ENCODE measurements at places on chromosomes 1 and 21.

DNA sequence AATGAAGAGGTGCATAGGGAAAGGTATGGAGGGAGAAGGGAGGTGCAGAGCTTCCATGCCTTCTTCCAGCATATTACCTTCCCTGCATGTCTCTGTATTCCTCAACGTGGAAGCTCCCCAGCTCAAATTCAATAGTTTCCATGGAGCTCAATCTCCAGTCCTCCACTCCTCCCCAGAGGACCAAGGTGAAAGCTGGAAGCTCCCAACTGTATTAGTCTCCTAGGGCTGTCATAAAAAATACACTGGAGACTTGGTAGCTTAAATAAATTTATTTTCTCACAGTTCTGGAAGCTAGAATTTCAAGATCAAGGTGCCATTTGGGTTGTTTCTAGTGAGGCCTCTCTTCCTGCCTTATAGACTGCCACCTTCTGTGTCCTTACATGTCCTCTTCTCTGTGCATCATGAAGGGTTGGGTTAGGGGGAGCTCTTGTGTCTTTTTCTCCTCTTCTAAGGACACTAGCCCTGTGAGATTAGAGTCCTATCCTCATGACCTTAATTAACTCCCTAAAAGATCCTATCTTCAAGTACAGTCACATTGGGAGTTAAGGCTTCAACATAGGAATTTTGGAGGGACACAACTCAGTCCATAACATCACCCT, 21.9 kb upstream of the RABGGTB start:
- no peak for DNase-seq

DNA sequence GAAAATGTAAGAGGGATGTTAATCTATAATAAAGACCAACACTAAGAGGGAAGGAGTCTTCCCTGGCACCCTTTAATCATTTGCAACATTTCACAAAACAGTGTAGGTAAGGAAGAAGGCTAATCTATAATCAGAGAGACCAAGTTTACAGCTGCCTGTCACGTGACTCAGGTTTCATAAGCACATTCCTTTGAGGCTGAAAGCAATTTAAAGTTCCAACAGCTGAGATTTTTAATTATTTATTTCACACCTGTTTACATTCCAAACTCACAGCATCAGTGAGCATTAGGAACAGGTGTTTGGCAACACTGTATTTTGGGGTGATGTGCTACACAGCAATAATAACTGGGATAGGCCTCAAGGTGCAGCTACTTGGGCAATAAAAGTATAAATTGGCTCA, 75.7 kb upstream of the PGBD5 start:
- no peak for DNase-seq

DNA sequence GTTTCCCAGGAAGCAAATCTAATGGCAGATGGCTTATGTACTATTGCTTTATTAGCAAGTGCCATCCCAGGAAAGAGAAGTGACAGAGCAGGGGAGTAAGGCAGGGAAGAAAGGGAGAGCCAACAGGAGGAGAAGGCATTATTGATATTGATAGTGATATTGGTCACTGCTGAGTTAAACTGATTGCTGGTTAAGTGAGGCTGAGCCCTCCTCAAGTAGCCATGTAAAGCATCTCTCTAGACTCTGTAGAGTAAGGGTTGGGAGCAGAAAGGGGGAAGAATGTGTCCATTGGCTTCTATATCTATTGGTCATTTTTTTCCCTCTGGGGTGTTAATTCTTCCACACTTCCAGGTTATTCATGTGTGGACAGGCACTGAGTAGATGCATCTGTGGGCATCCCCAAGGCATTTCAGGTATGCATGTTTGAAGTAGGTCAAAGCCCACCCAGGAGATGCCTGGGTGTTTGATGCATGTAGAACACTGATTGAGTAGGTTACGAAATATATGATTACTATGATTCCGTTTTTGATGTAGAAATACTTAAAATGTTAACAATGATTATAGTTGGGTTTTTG, 290.5 kb upstream of the DPYD start:
- no peak for DNase-seq

- DNase-seq = no peak
These were observed 47.3 kb upstream of the SLC44A3 start for GRCh38 chr1:94772845-94773244.

- no peak for DNase-seq
These were observed 210.2 kb downstream of the LRRC7 start for GRCh38 chr1:69777971-69778370.

DNA sequence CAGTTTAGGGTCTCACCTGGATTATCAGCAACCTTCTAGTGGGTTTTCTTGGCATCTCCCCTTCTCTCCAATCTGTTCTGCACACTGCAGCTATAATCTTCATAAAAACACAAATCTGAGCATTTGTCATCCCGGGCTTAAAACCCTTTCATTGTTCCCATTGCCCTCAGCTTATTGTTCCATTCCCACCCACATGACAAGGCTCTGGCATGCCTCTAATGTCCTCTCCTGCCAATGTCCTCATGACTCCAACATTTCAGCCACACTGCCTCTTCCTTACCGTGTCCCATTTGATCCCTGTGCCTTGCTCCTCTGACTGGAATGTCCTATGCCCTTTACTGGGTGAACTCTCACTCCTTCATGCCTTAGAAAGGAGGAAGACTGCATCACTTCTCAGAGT, 7.5 kb upstream of the DPH2 start:
- no peak for DNase-seq

GRCh38 chr21:33855190-33855589, 60.4 kb downstream of the ATP5PO start:
- no peak for DNase-seq

GRCh38 chr1:161954050-161954449, 69.6 kb downstream of the OLFML2B start:
- DNase-seq = no peak

GRCh38 chr1:93000751-93001175, 39.5 kb upstream of the DIPK1A start:
- DNase-seq = no peak

DNA sequence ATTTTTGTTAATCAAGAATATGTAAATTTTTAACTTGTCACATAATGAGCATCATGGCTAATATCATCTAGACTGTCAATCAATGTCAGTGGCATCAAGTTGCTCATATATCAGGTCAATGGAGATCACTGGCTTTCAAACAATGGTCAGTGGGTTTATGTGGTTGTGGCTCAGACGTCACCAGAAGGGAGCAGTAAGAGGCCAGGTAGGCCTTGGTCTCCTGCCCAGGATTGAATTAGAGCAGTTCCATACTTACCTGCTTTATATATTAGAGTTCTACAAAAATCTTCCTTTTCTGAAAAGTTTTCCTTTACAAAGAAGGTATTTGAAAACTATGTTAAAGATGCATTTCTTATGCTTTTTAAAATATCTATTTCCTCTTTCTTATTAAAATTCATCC, 206.3 kb upstream of the B3GALT2 start:
- no peak for DNase-seq

GRCh38 chr21:33981391-33982101, 65.9 kb upstream of the ATP5PO start:
- DNase-seq = no peak

DNA sequence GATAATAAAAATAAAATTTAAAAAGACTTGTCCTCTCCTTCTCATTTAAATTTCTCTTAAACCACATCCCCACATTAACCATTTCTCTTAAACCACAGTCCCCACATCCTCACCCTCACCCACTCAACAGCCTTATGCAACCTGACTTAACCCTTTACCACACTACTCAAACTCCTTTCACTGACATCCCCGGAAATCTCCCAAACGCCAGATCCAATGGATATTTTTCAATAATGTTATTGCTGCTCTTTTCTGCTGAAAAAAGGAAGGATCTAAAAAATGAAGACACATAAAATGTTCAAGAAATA, 54.2 kb upstream of the EEIG2 start:
- DNase-seq = no peak

- no peak for DNase-seq
These were observed 1.7 kb downstream of the ANGPTL1 start for GRCh38 chr1:178869119-178869697.

- DNase-seq = no peak
These were observed 12.8 kb upstream of the ALX3 start for GRCh38 chr1:110083061-110083865.

DNA sequence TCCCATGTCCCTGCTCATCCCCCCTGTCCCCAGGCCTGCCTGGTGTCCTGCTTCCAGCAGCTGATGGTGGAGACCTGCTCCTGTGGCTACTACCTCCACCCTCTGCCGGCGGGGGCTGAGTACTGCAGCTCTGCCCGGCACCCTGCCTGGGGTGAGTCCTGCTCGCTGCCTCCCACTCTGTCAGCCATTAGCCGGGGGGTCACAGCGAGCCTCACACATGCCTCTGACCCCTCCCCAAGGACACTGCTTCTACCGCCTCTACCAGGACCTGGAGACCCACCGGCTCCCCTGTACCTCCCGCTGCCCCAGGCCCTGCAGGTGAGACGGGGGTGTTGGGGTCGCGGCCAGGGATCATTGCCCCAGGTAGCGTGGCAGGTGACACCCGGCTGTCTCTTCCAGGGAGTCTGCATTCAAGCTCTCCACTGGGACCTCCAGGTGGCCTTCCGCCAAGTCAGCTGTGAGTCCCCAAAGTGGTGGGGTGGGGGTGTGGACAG, 10.0 kb downstream of the SCNN1D start:
- peak; percentile 43 for DNase-seq

GRCh38 chr1:88320291-88320690, 363.8 kb upstream of the PKN2 start:
- DNase-seq = no peak

DNA sequence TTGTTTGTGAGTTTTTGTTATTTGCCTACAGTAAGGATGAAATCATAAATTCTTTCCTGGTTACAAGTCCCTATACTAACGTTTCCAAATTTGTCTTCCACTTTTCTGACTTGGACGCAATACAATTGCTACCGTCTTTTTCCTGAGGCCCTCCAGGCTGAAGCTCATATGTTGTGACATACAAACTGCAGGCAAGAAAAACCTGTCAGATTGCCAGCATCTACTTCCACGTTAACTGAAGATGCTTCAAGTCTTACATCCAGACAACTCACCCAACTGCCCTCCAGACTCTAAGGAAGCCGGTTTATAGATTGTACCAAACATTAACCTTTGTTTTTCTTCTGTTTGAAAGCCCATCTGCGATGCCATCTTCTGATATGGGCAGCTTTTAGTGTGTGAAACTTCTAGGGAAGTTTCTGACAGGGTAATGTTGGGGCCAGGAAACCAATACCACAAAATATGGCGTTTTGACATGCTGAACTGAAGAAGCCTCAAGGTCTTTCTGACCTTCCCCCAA, 21.4 kb upstream of the RNF11 start:
- DNase-seq = no peak

- DNase-seq = peak; percentile 88
These were observed 148.6 kb downstream of the PPIAL4G start for GRCh38 chr1:148334339-148335130.

- DNase-seq = no peak
These were observed 2.7 kb downstream of the ITGA10 start for GRCh38 chr1:145906954-145907753.

DNA sequence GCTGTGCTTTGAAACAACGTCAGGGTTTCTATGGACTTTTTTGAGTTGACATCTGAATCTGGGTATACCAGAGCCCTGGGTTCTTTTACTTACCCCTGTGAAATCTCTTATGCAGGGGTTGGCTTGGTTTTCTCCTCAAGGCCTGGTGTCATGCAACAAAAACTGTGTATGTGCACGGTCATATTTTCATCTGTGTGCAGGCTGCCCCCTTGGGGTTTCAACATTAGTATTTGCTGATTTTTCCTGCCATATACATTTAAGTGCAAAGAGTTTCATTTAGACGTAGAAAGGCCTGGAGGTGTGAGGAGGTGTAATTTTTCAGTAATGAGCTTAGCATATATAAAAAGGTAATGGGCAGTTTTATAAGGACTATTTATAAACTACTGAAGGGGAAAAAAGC, 22.0 kb upstream of the ZBTB18 start:
- DNase-seq = no peak

- no peak for DNase-seq
These were observed 275.9 kb upstream of the SNX7 start for GRCh38 chr1:98385652-98386051.

GRCh38 chr1:40352126-40352525, 21.4 kb upstream of the SMAP2 start:
- DNase-seq = no peak

DNA sequence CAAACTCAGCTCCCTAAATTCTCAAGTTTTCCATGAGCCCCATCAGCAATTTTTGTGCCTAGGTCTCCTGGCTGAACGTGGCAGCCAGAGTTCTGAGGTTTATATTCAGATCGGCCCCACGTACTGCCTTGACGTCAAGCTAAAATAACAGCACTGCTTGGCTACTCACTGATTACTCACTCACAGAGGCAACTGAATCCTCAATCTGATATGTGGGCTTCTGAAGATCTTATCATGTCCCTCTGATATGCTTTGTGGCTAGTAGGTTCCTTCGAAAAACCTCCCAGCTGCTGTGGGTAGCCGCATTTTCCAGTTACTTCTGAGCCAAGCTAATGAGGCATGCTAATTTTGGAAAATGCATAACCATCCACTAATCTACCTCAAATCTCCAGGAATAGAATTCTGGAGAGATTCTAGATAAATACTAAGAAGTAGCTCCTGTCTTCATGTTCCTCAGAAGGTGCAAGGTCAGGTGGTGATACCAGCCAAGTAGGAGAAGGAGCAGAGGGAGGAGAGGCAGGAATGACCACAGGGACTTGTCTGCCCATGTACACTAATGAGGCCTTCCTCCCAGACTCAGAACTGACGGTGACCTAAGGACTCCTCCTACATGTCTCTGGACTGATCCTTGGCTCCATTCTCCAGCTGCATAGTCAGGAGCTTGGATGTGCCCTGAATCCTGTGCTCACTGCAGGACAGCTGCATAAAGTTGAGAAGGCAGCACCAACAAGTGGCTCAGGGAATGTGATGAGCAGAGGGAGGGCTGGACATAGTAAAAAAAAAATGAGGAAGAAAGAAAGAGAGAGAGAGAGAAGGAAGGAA, 263.7 kb downstream of the TNR start:
- DNase-seq = no peak

DNA sequence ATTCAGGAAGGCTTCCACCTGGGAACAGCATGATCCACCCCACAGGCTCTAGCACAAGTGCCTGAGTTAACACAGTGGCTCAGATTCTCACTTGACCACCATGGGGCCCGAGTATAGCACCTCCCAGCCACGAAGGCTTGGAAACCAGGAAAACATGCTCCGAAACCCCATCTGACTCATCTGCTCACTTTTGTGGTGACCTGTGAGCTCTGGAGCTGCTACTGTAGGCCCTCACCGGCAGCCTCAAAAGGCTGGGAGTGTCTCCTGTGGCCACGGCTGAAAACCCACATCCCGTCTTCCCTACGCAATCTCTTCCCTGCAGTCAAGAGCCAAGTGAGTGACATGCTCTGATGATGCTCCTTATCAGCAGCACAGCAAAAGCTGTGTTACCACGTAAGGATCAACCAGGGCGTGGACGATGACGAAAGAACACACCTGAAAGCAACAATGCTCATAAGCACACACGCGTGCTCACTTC, 81.4 kb downstream of the TGFBR3 start:
- no peak for DNase-seq

DNA sequence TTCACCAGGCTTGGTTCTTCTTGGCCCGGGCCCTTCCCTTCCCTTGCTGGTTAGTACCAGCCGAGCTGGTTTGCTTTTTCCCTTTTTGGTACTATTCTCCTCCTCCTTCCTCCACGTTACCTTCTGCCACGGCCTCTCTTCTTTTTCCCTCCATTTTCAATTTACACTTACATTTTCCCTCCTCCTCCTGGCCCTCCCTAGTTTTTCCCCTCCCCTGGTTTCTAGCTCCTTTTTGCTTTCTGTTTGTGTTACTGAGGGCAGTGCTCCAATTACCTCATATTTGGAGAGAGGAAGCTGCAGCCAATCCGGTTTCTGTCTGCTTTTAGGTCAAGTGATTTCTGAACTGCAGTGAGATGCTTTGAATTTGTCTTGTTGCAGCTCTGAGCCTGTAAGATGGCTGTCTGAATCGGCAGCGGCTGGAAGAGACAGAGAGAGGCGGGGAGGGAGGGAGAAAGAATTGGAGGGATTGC, 63.7 kb downstream of the MACF1 start:
- peak; percentile 11 for DNase-seq

Data from stimulated activated naive B cell treated with anti-CD40 and anti-IgM and Interleukin-4, amounts not matched to agents 10 μg/mL and 1 μg/mL and 100 μg/mL, for 72 hours (primary cell).